ENCODE measurements at places on chromosomes 5 and 9.

DNA sequence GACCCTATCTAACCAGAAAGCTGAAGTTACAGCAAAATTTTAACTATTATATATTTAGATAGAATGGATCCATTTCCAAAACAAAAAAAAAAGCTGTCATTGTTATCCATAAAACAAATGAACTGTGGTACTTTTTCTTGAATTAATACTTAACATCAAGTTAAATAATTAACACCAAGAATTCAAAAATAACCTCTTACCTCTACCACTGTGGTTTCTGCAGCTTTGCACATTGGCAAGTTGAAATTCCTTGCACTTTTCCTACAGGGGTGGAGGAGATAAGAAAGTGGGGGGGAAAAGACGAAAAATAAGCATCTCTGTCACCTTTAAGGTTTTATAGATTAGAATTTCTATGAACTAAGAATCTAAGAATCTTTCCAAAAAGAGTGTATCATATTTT, 30.0 kb downstream of the OXCT1 start:
- no peak for DNase-seq

DNA sequence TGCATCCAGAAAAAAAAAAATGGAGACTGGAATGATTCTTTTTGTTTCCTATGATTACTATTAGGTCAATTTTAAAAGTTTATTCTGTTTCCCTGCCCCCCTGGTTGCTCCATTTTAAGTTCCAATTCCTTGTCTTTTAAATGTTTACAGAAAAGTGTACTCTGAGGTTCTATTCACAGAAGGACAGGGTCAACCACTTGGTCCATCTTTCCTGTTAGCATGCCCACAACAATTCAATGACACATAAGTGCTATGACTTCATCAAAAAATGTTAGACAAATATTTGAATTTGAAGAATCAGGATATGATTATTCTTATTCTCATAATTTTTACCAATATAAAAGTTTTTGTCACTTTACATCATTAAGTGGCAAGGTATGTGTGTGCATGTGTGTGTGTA, 123.7 kb downstream of the PDE4D start:
- no peak for DNase-seq

DNA sequence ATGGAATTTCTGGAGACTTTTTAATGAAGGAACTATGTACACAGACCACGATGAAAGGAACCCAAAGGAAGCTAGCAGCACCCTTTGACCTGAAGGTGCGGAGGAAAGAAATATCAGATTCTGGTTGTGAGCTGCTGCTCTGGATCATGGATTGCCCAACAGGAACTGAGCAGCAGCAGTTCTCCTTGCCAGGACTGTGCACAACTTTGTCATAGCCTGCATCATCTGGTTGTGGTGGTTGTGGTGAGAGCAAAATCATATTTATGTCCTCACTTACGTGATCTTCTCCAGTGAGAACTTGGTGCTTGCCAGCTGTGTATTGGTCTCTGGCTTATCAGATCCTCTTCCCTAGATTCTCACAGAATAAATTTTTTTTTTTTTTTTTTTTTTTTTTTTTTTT, 70.7 kb upstream of the LPAR1 start:
- DNase-seq = no peak

DNA sequence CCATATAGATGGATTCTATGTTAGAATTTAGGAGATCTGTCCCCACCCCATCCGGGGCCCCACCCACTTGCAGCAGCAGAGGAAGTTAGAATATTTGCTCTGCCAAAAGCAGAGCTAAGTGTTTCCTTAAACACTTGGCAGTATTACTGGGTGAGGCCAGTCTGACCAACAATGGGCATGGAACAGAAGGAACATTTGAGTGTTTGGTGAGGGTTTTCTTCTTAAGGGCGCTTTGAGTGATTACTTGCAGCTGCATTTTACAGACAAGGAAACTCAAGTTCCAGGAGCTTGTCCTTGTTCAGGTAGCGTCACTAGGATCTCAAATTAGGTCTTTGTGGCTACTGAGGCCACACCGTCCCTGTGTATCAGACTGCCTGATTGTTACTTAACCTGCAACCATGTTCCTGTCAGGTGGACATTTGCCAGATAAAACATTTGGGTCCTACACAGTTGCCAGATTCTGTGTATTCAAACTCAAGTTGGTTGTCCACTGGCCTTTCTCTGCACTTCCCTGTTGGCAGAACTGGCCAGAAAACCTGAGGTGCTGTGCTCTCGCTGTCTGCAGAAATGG, 59.3 kb downstream of the SLC46A2 start:
- DNase-seq = no peak

- no peak for DNase-seq
These were observed 168.4 kb upstream of the KIF2A start for GRCh38 chr5:62137628-62138027.

DNA sequence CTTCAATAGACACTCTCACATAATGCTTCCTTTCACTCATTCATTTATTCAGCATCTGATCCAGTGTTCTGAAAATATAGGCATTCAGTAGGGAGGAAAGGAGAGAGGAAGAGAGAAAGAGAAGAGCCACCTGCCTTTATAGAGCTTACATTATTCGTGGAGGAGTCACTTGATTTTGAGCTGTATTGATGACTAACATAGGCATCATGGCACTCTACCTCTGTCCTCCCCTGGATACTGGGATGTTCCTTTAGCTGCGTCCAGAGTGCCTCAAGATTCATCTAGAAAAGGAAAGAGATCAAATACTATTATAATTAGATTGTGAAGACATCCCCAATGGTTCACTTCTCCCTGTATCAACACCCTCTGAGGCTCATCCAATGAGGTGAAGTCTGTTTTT, 345.1 kb downstream of the SPATA31D1 start:
- no peak for DNase-seq

GRCh38 chr9:89154218-89154617, 24.4 kb downstream of the SHC3 start:
- no peak for DNase-seq

GRCh38 chr9:131618071-131618479, 72.8 kb downstream of the PRRT1B start:
- no peak for DNase-seq

DNA sequence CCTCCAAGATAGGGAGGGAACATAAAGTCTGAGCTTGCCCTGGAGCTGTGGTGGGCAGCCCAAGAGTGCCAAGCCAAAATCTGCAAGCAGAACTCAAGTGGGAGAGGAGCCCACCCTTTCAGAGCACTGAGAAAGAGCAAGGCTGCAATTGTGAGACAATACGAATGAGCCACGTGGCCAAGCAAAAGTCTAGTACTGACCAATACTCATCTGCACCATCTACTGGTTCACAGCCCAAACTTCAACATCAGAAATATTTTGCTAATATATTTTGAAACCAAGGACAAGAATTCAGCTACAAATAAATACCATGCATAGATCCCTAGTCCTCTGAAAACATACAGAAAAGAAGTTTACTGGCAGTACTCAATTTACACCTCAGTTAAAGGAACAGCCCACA, 696.2 kb upstream of the COX7C start:
- DNase-seq = no peak

- DNase-seq = no peak
These were observed 24.4 kb upstream of the SCAMP1 start for GRCh38 chr5:78335976-78336375.

- DNase-seq = no peak
These were observed 1.5 kb downstream of the RORB start for GRCh38 chr9:74498621-74499095.

DNA sequence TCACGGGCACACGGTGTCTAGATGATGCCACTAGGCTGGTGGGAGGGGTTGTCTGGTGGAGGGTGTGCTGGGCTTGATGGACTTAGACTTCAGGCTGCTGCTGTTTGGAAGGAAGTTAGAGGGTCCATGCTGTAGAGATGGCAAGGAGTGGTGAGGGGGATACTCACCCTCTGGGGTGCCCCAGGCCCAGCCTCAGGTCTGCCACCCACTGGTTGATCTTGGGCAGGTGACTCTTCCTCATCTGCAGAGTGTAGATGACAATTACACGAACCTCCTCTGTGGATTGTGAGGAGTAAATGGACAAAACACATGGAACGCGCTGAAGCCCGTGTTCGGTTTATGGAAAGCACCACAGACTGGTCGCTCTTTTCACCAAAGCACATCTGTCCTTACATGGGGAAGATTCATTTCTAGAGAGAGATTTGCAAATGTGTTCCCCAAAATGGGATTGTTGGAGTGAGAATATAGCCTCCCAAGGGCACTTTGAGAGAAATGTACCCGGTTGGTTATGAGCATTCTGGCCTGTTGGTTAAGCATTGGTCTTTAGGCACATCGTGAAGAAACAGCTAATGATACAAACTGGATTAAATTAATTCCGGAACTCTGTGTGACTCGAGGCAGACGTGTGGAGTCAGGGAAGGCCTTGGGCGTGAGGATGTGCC, 58.2 kb downstream of the ZNF618 start:
- DNase-seq = no peak

DNA sequence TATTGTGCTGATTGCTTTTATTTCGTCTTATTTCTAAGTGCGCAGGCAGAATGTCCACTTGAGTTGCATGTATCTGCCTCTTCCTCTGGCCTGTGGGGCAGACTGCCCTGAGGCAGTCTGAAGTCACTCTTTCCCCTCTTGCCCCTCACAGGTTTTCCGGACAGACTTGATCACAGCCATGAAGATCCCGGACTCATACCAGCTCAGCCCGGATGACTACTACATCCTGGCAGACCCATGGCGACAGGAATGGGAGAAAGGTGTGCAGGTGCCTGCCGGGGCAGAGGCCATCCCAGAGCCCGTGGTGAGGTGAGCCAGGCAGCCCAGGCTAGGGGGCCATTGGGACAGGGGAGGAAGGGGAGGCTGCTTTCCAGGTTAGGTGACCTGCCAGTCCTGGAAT, 26.4 kb downstream of the JADE2 start:
- no peak for DNase-seq

DNA sequence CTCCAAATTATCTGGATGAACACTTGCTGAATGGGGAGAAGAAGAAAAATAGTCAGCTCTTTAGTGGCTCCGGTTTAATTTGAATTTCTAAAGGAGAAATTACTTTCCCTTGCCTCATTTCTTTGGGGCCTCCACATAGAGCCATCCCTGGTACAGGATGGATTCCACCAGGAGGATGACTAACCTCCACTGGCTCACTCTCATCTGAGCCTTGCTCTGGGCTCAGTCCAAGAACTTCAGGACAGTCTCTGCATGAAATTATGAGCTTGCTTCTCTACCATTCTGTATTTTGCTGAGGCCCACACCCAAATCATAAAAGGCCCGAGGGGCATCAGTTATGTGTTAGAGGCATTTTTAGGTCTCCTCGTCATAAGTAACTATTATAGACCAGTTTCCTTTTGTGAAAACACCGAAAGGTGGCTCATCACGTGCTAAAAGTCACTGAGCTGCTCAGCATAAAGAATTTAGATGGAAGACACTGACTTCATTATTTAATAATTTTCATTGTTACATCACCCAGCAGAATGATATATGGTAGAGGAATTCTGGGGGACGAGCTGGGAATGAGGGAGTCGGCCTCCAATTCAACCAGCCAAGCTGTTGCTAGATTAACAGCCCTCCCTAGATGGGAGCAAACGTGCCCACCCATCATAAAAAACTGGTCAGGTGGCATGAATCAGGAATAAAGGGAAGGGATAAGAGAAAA, 222.1 kb downstream of the TARS1 start:
- no peak for DNase-seq

- DNase-seq = no peak
These were observed 207.9 kb downstream of the GADD45G start for GRCh38 chr9:89812556-89813181.

- no peak for DNase-seq
These were observed 322.4 kb upstream of the GRAMD2B start for GRCh38 chr5:126100767-126101166.

- no peak for DNase-seq
These were observed 670 bp downstream of the EDIL3 start for GRCh38 chr5:84383816-84384603.

DNA sequence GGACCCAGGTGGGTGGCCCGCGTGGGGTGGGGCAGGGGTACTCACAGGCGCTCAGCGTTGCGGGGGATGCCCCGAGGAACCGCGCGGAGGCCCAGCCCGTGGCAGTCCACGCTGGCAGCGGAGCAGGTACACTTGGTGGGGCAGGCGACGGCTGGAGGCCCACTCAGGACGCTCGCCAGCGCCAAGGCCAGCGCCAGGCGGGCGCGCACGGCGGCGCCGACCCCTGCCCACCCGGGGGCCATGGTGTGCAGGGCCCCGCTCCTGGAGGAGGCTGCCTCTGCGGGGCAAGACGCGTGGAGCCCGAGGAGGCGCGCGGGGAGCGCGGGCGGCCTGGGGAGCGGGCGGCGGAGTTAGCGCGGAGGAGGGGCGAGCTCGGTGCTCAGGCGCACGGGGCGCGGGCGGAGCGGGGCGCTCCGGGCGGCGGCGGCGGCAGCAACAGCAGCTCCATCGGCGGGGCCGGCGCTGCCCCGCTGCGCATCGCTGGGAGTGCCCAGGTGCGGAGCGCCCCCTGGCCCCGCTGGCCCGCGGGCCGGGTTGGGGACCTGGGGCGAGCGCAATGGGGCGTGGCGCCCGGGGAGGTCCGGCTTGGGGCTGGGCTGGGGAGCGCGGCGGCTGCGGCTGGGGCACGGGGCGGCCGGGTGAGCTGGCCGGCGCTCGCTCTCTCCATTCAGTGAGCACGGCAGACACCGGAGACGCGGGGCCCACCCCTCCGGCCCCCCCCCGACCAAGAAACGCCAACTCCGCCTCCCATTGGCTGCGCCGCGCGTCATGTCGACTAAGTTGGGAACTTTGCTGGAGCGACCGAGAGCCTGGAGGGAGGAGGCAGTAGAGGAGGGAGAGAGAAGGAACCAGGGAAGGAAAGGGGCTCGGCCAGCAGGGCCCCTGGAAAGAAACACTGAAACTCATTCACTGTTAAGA, at the start of gene SLIT3:
Gene SLIT3 (minus strand): TSS at position 672 of the 918 bp plus-strand sequence. CDS start 430 bp downstream, at position 242.
- DNase-seq = no peak

- DNase-seq = no peak
These were observed 17.3 kb downstream of the SCAMP1 start for GRCh38 chr5:78377718-78378105.

DNA sequence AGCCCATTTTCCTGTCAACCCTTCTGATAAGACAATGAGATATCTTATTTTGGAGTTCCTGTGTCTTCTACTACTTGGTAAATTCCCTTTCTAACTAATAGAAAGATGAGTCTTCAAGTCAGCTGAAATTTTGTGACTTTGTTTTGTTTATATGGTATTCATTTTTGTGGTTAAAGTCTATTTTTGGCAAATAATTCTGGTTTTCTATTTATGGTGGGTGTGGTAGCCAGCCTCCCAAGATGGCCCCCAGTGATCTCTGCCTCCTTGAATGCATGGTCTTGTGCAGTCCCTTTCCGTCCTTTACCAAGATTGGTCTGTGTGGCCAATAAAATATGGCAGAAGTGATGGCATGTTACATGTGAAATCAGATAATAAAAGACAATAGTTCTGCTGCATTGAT, 91.5 kb downstream of the NR3C1 start:
- no peak for DNase-seq
